ENCODE measurements at places on chromosomes 6 and 20.

DNA sequence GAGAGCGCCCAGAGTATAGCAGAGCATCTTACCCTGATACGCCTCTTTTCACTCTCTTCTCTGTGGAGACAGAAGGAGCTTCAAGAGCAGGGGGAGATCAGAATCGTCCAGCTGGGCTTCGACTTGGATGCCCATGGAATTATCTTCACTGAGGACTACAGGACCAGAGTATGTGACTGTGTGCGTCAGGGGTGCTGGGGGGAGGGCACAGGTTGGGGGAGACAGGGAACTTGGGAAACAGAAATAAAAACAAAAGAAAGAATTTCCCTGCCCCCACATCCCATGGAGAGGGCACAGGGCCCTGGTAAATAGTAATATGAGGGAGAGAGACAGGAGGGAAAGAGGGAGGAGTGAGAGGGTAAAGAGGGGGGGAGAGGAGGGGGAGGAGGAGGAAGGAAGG lies 3.0 kb upstream of the C4A start:
- no peak for DNase-seq

DNA sequence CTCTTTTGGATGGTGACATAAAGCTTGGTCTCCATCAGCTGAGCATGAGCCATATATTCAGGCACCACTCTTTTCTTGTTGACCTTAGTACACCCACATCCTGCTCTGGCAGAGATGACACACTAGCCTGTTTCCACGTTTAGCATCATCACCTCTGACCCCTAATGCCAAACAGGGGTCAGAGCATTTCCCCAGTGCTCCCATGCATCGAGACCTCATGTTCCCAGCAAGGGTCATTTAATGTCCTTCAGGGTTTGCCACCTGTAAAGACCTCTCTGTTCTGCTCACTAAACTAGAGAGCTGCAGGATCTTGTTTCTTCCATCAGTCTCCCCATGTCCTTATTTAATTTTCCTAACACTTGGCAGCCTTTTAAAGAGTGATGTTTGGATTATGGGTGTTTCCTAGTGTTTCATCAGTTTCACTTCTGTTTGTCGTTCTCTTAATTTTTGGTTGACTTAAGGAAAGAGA lies 97.5 kb downstream of the AIG1 start:
- DNase-seq = no peak

DNA sequence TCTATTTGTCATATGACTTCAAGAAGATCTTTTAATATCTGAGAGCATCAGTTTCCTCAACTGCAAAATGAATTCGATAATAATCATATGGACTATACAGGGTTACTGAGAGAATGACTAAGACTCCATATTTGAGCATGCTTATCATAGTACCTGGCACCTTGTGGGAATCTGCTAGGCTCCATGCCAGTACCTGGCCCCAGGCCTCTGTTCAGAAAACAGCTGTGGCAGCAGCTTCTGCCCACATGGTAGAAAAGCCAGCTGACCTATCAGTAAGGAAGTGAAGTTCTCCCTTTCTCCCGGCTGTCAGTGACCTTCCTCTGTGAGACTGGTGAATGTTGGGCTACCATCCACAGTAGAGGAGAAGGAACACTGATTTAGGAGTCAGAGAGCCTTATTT lies 574.9 kb upstream of the CHD6 start:
- no peak for DNase-seq

- no peak for DNase-seq
Observed at GRCh38 chr6:116030770-116031169, 29.9 kb downstream of the FRK start.

GRCh38 chr20:40670253-40670652 lies 18.8 kb downstream of the MAFB start:
- DNase-seq = no peak

GRCh38 chr6:56024931-56025330 lies 149.5 kb upstream of the BMP5 start:
- no peak for DNase-seq

- DNase-seq = no peak
Observed at GRCh38 chr6:13377054-13377758, 48.9 kb upstream of the TBC1D7 start.

DNA sequence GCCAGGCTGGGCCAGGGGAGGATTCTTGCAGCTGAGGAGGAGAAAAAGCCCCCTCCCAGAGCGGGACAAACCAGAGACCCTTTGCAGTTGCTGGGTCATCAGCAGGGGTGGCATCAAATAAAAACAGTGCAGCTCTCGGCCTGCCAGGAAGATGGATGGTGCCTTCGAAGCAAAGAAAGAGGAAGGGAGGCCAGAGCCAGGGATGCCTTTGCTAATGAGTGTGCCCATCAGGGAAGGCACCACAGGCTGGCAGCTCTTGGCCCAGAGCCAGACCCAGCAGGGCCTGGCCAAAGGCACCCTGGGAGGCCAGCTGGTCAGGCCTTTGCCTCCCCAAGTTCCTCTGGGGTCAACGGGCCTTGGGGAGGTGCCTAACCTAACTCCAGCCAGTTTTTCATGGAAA lies 26.3 kb upstream of the ZNF318 start:
- DNase-seq = no peak

DNA sequence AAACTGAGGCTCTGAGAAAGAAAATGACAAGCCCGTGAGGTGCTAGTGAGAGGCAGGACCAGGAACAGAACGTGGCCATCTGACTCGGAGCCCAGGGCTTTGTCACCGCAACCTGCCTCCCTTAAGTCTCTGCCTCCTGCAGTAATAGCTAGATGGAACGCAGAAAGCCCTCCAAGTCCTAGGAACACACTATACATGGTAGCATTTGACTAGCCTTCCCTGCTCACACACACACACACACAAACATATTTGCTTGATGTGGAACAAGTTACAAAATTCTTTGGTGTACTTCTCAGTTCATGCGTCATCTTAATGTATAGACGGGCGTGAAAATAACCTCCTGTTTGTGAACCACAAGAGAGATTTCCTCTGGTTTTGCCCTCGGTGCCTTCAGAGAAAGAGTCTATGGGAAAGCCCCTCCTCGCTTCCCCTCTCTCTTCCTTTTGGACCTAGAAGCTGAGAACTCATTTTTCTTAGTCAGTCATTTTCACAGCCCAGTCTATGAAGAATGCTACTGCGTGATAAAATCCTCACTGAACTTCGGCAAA lies 38.8 kb downstream of the C6orf52 start:
- no peak for DNase-seq

DNA sequence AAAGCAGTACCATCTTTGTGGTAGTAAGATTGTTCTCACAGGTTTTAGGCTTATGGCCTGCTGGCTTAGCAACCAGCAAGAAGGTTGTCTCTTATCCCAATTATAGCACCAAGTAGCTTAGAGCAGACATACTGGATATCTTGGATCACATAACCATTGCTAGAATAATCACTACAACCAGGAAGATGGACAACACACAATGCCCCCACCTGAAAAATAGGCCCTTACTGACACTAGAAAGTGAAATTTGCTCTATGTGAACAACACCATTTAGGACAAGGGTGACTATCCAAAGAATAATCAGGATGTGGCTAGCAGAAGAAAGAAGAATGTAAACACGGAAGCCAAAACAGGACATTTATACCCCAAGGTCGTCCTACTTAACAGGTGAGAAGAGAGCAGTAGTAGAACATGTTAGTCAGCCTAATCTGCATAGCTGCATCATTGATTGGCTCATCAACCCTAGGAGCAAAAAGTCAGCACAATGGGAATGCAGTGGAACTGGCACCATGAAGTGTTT lies 172.7 kb upstream of the MARCKS start:
- DNase-seq = no peak

DNA sequence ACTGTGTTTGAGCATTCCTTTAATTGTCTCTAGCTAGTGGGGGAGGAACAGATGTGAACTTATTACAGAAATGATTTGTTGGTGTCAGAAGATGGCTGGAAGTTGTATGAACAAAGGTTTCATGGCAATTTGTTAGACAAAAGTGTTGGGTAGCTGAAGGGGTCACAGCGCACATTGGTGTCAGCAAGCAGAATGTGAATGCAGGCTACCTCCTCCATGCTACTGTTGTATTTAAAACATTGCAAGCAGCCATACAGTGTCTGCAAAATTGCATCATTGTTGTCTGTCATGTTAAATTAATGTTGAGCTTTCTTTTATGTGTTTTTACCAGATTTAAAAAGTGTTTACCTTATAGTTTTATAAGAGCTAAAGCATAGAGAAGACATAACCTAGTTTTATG lies 6.2 kb downstream of the LRRC1 start:
- DNase-seq = no peak

- no peak for DNase-seq
Observed at GRCh38 chr6:52102405-52102804, 15.0 kb upstream of the PKHD1 start.

- DNase-seq = no peak
Observed at GRCh38 chr20:23164176-23164601, 78.1 kb upstream of the CD93 start.

- no peak for DNase-seq
Observed at GRCh38 chr6:129657483-129657882, 52.5 kb downstream of the ARHGAP18 start.

DNA sequence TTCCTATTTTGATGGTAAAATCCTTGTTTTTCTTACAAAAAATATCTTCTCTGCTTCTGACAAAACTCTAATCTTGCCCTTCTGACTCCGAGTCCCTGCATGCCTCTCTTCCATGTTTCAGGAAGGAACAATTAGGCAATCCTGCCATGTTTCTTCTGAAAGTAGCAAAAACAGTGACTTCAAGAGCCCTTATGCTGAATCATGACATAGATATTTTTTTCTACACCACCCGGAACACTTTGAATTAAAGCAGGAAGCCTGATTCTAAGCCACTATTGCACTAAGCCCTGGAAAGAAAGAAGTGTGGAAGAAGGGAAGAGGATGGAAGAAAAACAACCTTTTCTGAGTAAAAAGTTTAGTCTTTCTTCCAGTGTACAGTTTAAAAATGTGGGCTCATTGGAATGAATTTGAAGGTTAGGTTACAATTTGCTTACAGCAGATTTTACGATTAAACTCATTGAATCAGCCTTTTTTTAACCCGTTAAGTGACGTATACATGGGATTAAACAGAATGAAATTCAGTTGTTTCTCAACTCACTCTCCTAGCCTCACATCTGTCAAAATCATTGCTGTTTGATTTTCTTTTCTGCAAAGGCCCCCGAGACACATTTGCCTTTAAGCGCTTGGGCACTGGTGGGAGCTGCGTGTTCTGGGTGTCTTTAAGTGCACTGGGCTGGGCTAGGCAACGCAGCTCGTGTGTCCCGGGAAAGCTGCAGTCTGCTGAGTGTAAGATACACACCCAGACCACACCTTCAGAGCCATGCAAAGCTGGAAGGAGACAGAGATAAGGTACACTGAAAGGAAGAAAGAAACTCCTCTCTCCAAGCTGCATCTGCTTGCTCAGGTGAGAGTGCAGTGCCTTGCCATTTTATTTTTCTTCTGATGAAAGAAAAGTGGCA lies 159.4 kb upstream of the CITED2 start:
- no peak for DNase-seq

DNA sequence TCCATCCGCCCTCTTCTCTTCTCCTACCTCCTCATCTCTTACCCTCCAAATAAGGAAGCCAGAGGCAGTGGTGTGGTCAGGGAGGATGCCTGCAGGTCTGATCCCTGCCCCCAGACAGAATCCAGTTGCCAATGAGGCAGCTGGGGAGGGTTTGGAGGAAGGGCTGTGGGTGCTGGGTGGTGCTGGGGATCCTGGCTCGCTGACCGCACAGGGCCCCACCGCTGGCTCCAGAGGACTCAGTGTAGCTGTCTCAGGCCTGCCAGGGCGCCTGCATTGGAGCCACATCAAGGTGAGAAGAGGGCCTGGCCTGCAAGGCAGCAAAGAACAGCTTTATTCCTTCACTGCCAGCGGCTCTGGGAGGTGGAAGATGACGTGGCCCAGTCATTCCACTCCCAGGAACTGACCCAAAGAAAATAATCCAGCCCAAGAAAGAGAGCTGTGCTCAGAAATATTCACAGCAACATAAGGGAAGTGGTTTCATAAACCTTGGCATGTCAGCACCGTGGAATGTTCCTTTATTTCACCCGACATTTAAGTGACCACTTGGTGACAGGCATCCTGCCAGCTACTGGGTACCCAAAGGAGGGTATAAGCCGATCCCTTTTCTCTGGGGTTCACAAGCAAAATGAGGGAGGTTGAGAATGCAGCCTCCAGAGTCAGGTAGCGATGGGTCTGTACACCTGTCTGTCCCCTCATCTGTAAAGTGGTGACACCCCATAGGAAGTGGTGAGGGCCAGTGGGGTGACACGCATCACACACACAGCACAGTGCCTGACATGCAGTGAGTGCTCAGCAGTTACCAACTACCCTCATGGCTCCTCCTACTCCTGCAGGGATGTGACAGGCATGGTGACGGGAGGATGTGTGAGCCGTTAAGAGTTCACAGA lies 125.1 kb downstream of the SNX5 start:
- DNase-seq = no peak

GRCh38 chr6:34958734-34959133 lies 69.7 kb downstream of the ANKS1A start:
- no peak for DNase-seq

- no peak for DNase-seq
Observed at GRCh38 chr6:43884652-43885022, 114.6 kb downstream of the VEGFA start.

DNA sequence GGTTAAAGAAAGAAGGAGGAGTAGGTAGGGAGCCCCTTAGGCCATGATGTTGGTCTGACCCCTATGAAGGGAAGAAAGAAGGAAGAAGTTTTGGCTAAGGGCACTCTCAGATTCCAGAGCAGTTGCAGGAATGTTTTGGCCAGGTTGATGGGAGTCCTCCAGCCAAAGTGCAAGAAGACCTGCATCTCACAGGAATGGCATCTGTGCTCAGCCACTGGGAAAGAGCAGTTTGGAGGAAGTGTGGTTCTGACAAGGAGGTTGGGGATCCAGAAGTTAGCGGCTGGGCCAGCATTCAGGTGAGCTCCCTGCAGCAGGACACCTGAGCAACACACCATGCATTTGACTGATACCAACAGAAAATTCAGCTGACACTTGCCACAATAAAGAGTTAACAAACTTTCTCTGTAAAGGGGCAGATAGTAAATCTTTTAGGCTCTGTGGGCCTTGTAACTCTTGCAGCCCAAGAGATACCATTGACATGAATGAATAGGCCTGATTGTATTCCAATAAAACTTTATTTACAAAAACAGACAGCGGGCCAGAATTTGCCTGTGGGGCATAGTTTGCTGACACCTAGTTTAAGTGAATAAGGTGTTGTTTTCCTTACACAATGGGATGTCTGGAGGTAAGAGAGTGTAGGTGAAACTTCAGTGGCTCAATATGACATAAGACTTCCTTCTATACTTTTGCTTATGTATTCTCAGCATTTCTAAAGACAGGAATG lies 71.0 kb downstream of the EDN1 start:
- no peak for DNase-seq

GRCh38 chr20:14687313-14687712 lies 349.9 kb upstream of the FLRT3 start:
- DNase-seq = no peak

DNA sequence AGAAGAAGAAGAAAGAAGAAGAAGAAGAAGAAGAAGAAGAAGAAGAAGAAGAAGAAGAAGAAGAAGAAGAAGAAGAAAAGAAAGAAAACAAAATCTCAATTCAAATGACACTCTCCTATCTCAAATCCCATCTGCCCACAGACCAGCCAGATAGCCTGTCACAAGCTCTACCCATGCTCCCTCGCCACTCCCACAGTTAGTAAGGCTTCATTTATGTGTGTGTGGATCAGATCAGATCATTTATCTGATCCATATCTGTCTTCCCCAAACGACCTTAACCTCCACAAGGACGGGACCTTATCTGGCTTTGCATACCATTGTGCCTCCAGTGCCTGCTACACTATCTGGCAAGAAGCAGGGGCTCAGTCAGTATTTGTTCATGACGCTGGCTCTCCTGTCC lies 81.9 kb upstream of the RREB1 start:
- no peak for DNase-seq

- DNase-seq = no peak
Observed at GRCh38 chr6:122422003-122422402, 22.6 kb downstream of the HSF2 start.

GRCh38 chr6:152600022-152600421 lies 37.1 kb downstream of the SYNE1 start:
- DNase-seq = no peak

All from activated T-cell treated with anti-CD3 and anti-CD28 coated beads for 48 hours (primary cell).